ENCODE measurements at places on chromosomes 3 and 15.

GRCh38 chr15:27057904-27058645 is 87.1 kb downstream of the GABRG3 start:
- DNase-seq = no peak

DNA sequence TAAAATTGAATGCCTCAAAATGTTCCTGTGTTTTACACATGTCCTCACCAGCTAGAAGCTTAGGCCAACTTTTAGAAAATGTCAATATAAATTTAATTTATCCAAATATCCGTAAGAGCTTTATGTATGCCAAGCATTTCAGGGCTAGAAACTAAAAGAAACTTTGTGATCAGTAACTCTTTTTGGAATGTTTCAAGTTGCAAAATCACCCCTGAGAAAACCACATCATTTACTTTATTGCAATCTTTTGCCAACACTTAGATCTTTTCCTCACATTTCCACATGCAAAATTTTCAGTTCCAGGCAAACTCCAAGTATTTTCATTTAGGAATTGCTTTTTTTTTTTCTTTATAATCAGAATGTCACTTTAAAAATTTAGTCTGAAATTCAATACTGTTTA is 20.1 kb upstream of the IGF1R start:
- no peak for DNase-seq

GRCh38 chr3:79011821-79012529 is 755.8 kb downstream of the ROBO1 start:
- DNase-seq = no peak

GRCh38 chr15:78394981-78395616 is 42.9 kb upstream of the IREB2 start:
- DNase-seq = no peak

- no peak for DNase-seq
Observed at GRCh38 chr3:188244395-188244861, 90.5 kb downstream of the LPP start.

- DNase-seq = no peak
Observed at GRCh38 chr3:164174059-164174458, 904.2 kb downstream of the SI start.

DNA sequence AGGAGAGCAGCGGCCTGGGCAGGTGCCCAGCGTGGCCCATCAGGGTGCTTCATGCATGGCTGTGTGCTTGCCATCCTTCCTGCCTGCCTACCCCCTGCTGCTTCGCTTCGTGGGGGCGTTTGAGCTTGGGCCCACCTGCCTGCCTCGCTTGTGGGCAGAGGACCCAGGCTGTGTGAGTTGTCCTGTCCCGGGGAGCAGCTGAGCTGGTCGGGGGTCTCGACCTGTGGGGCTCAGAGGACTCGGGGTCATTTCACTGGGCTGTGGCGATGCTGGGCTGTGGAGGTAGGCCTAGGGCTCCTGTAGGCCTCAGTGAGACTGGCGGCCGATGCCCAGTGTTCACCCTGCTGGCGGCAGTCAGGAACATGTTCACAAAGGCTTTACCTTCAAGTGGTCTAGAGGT is 12.1 kb upstream of the STAB1 start:
- DNase-seq = no peak

DNA sequence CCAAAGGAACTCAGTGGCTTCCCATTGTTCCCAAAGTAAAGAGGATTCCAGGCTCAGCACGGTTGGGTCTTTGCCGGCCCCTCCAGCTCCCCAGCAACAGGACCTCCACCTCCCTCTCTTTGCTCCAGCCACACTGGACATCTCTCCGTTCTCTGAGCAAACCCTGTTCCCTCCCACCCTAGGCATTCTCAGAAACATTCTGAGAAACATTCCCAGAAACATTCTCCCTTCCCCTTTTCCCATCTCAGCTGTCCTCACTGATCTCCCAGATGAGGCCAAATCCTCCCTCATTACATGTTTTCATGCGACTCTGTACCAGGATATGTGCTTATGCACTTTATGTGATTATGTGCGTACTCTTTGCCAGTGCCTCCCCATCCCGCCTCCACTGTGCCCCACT is 14.1 kb downstream of the CCDC33 start:
- DNase-seq = no peak

DNA sequence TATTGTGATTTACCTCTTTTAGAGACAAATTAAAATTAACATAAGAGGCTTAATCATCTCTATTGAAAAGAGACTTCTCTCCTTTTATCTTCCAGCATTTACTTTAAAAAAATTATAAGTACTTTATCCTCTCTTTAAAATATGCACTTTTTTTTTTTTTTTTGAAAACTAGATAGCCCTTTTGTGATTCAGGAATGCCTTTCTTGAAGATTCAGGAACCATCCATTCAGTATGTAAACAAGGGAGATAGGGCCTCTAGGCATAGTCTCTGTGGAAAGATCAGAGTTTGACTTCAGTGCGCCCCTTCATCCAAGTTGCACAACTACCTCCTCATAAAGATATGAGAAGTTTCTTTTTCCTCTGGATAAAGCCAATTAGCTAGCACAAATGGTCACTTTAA is 1163.7 kb downstream of the SI start:
- DNase-seq = no peak
